Right lobe of liver (tissue), 6 donors: ENCODE measurements at places on chromosomes 2 and 18.

- no peak for DNase-seq
Measured at GRCh38 chr2:109173311-109174171, 44.5 kb downstream of the SH3RF3 start.

- no peak for DNase-seq
Measured at GRCh38 chr2:39741871-39742270, 37.2 kb downstream of the THUMPD2 start.

GRCh38 chr2:74597410-74597809 lies 42.9 kb downstream of the DOK1 start:
- DNase-seq = no peak

DNA sequence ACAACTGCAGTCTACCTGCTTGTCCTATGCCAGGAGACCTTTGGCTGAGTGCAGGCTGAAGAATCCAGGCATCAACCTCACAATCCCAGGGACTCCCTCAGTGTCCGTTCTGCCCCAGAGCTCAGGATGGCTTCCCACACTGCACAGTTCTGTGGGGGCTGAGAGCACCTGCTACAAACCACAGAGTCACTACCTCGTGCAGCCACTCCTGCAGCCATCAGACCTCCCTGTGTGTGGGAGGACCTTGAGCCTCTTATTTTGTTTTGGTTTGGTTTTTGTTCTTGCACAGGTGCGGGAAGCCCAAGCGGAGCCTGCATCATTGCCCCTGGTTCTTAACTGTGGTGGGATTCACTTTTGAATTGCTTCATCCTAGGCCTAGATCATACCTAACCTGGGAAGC lies 31.0 kb downstream of the NAT8 start:
- DNase-seq = no peak

DNA sequence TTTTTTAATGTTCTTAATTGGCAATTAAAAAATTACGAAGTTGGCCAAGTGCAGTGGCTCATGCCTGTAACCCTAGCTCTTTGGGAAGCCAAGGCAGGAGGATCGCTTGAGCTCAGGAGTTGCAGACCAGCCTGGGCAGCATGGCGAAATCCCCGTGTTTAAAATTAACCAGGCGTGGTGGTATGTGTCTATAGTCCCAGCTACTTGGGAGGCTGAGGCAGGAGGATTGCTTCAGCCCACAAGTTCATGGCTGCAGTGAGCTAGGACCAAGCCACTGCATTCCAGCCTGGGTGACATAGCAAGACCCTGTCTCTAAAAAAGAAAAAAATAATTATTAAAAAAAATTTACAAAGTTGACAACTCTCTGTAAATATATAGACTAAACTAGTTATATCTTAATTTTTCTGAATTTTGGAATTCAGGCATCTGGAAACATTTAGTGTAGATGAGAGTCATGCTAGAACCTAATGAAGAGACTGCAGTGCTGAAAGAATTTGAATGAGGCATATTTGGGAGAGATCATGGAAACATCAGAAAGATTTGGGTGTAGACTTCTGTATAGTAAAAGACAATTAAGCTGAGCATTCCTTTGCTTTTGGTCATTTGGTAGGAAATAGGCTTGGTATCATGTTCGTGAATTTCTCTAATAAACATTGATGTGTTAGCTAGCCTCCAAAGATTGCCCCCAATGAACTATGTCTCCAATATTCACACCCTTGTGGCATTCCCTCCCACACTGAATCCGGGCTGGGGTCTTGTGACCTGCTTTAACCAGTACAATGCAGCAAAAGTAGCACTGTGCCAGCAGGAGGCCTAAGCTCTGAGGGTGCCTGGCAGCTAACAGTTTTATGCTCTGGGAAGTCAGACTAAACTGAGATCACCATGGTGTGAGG lies 4.2 kb upstream of the ROCK1 start:
- no peak for DNase-seq

DNA sequence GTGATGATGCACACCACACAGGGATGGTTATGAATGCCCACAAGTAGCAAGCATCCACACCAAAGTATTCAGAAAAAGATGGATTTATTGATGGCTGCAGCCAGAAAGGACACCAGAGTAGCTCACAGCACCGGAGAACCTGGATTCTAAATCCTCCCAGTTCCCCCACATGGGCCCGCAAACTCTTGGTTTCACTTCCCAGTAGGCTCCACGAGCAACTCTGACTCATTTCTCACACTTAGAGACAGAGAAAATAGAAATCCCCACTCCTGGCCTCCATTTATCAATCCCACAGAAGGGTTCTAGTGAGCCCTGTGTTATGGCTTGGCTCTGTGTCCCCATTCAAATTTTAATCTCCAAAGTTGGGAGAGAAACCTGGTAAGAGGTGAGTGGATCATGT lies 426.7 kb upstream of the MYT1L start:
- no peak for DNase-seq

DNA sequence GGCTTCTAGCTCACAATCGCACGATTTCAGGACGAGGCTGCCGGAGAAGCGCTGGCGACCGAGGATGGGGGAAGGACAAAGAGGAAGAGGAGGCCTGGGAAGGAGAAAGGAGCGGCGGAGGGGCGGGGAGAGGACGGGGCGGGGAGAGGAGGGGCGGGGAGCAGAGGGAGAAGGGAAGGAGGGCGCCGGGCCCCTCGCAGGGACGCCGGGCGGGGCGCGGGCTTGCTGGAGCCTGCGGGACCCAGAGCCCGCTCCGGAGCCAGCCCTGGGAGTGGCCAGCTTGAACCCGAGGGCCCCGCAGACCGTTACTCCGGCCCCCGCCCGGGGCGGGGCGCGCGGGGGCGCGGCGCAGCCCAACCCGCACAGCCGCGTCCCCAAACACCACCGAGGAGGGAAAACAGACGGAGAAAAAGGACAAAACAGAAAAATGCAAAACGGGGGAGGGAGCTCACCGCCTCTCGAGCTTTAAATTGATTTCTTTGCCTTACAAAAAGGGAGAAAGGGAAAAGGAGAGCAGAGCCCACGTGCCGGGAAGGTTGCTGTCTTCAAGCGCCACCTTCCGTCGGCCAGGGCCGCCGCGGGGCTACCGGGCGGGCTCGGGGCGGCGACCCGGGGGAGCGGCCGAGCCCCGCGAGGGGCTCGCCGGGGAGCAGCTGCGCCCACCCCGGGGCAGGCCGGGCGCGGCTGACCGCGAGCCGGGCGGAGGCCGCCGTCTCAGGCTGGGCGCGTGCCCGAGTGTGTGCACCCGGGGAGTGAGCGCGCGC lies 781 bp upstream of the SOX11 start:
- DNase-seq = no peak

DNA sequence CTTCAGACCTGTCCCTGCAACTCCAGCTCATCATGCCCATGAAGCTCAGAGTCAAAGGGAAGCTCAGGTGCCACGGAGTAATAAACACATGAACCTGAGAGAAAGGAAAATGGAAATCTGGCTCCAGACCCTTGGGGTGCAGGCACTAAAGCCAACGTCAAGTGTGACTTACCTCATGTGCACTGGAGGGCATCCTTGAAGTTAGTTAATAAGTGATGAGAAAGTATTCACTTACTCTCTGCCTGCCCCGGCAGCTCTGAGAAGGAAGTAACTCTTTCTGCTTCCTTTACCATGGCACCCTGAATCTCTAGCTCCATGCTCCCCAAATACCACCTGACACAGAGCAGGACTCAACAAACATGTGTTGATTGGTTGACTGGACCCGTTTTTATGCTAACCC lies 21.4 kb upstream of the AGAP1 start:
- no peak for DNase-seq

DNA sequence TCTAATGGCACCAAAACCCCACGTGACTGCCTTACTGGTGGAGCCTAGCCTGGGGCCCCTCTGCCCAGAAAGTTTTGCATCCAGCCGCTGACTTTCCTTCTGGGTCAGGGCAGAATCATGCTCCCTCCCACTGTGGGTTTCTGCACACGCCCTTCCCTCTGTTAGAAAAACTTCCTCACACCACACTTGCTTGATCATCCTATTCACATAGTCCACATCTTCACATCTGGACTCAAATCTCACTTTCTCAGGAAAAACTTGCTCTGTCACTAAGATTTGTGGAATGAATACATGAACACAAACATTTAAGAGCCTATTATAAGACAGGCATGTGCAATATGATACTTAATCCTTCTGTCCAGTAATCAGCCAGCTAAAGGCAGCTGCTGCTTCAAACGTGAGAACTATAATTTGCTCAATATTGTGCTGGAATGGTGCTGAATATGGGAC lies 274.7 kb downstream of the RND3 start:
- DNase-seq = no peak

GRCh38 chr2:62586981-62587380 lies 81.0 kb upstream of the TMEM17 start:
- no peak for DNase-seq

DNA sequence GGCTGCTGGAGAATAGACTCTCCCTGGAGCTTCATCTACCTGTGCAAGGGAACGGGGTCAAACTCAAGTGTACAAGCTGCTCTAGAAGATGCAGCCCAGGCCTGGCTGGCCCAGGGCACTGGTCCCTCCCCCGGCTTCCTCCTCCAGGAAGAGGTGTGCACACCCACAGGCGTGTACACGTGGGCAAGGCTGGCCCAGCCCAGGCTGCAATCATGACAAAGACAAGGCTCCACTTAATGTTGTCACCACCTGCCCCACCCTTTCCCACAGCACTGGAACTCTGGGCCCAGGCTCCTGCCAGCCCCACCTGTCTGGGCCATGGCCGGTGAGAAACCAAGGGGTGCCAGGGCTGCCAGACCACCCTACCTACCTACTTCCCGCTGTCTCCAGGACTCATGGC lies 29.6 kb upstream of the ALPP start:
- peak; percentile 46 for DNase-seq

GRCh38 chr2:43777306-43777926 lies 3.6 kb downstream of the DYNC2LI1 start:
- DNase-seq = no peak

- DNase-seq = peak; percentile 14
Measured at GRCh38 chr2:95342556-95343320, 45.6 kb downstream of the KCNIP3 start.

GRCh38 chr2:158191076-158191895 lies 89.6 kb downstream of the UPP2 start:
- DNase-seq = no peak

- no peak for DNase-seq
Measured at GRCh38 chr18:48560491-48560890, 21.7 kb downstream of the CTIF start.

DNA sequence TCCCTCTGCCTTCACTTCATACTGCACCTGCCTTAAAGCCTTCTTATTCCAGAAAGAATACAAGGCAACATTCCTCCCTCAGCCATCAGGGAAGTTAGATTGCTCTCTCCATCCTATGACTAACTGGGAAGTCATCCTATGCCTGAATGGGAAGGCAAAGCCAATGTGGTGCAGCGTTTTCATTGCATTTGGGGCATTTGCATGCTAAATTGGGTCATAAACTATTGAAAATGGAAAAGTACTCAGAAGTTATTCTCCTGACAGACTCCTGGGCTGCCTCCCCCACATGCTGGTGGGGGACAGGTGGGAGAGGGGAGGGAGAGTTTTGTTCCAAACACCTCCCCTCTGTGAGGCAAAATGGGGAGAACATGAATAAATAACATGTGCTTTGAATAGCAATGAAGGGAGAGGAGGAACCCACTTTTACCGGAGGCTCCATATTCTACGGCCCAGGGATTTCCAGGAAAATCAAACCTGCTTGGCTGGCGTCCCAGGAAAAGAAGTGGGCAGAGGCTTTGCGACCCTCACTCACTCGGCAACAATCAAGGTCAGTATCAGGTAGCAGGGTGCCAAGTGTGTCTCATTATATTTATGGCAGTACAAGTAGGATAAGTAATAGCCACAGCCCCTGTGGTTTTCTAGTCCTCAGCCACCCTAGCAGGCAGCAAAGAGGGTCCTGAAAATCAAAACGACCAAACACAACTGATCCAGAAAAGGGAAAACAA lies 84.1 kb downstream of the BOD1L2 start:
- no peak for DNase-seq

- DNase-seq = no peak
Measured at GRCh38 chr2:26299471-26300101, 46.4 kb upstream of the SELENOI start.

DNA sequence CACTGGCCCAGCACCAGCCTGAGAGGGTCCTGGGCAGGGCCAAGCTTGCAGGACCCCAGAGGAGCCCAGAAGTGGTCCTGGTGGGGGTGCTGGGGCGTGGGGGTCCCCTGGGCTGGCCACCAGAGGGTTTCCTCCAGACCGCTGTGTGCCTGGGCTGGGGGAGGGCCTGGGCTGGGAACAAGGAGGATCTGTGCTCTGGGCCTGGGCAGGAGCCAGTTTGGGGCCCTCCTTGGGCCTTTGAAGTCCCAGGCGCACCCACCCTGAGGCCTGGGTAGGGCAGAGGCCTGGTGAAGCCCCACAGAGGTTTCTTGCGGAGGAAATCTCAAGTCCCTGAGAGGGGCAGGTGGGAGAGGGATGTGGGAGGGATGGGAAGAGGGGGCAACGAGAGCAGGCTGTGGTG lies 63.4 kb upstream of the GPC1 start:
- no peak for DNase-seq

GRCh38 chr2:179059026-179059700 lies 9.2 kb upstream of the CCDC141 start:
- DNase-seq = no peak

GRCh38 chr2:133711806-133712205 lies 143.5 kb upstream of the NCKAP5 start:
- no peak for DNase-seq

DNA sequence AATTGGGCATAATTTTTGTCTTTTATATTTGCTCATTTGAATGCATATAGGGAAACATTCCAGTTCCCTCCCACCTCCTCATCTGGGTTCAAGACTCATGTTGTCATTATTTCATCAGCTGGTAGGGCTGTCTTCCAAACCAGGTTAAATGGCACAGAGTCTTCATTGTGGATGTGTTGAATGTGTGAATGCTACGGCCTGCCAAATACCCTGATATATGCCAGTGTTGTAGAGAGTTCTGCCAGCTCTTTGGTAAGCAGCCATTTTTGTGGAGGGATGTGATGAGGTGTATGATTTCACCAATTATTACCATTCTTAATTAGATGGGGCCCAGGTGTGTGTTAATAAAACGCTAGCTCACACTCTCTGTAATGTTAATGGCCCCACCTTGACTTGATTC lies 121.7 kb downstream of the LYPD6B start:
- no peak for DNase-seq

- DNase-seq = no peak
Measured at GRCh38 chr2:114219456-114219855, 223.0 kb upstream of the DPP10 start.

- no peak for DNase-seq
Measured at GRCh38 chr2:20596193-20596972, 54.5 kb downstream of the HS1BP3 start.
